ENCODE measurements at places on chromosomes 12 and 14. TPM values are rescaled to one million over a fixed set of nuclear protein-coding genes. Genes with fewer than 3 reads are reported as not detected.
A peak's percentile ranks its signal among the peaks of the same experiment; 100 is the strongest.

DNA sequence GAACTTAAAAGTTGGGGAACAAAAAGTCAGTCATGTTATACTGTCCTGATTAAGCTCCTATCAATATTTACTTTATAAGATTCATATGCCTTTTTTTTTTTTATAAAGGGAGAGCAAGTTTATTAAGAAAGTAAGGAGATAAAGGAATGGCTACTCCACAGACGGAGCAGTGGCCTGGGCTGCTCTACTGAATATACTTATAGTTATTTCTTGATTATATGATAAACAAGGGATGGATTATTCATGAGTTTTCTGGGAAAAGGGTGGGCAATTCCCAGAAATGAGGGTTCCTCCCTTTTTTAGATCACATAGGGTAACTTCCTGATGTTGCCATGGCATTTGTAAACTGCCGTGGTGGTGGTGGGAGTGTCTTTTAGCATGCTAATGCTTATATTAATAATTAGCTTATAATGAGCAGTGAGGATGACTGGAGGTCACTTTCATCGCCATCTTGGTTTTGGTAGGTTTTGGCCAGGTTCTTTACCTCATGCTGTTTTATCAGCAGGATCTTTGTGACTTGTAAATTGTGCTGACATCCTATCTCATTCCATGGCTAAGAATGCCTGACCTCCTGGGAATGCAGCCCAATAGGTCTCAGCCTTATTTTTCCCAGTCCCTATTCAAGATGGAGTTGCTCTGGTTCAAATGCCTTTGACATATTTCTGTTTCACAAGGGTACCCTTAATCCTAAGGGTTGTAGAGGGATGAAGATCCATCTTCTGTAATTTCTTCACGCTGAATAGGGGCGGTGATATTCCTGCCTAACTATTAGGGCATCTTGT, 73.9 kb downstream of the OTOGL start:
- DNase-seq = no peak

GRCh38 chr14:102805371-102805891, 28.2 kb downstream of the TRAF3 start:
- peak; percentile 58 for DNase-seq

DNA sequence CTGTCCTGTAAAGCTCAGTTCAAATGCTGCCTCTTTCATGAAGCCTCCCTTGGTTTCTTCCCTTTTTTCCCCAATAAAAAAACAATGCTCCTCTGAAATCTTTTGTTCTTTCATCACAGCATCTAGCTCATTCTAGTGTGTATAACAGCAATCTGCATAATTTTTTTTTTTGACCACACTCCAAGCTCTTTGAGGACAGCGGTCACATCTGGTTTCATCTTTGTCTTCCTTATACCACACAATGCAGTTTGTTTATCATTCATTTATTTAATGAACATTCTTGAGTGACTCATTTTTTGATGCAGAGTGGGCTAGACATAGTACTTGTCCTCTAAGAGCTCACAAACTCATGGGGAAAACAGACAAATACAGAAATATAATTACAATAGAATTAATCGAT, 7.3 kb downstream of the GNG2 start:
- no peak for DNase-seq

GRCh38 chr12:47244835-47245234, 165.1 kb upstream of the AMIGO2 start:
- DNase-seq = no peak

- DNase-seq = no peak
These were observed 61.9 kb upstream of the VASH1 start for GRCh38 chr14:76699209-76699938.

DNA sequence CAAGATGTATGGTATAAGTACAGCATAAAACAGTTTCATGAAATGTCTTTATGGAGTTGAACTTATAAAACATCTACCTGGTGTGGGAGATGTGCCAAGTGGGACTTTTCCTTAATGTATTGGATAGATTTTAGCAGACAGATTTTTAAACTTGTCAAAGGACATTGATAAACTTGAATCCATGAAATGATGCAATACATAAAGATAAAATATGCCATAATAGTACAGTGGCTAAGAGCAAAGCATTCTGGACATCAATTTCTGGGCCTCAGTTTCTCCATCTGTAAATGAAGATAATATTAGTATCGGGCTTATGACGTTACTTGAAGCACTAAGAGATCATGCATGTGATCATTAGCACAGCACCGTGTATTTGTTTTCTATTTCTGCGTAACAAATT, 45.4 kb downstream of the NKX2-1 start:
- no peak for DNase-seq

GRCh38 chr12:107731366-107731765, 29.6 kb downstream of the PRDM4 start:
- DNase-seq = peak; percentile 10

- DNase-seq = no peak
These were observed 4.6 kb downstream of the SSH1 start for GRCh38 chr12:108852674-108853309.

GRCh38 chr12:33589576-33590114, 150.0 kb upstream of the SYT10 start:
- DNase-seq = no peak

GRCh38 chr14:89641495-89642175, 224.6 kb upstream of the FOXN3 start:
- DNase-seq = no peak

GRCh38 chr12:114450515-114451300, 44.8 kb upstream of the TBX5 start:
- DNase-seq = no peak

- no peak for DNase-seq
These were observed 26.9 kb downstream of the GLIPR1L1 start for GRCh38 chr12:75361408-75361807.

The DCN gene
- 2.9 TPM for total RNA-seq

The GEMIN2 gene
- total RNA-seq = 19.7 TPM

The PLCZ1 gene
- total RNA-seq = not detected

The SSPN gene
- total RNA-seq = 1.7 TPM

The RPL36AL gene
- 168 TPM for total RNA-seq

The OR4E1 gene
- total RNA-seq = not detected

The PTGER2 gene
- 0.46 TPM for total RNA-seq

The CABP1 gene
- total RNA-seq = not detected
